ENCODE measurements at places on chromosomes 7 and 10. TPM values are rescaled to one million over a fixed set of nuclear protein-coding genes. Genes with fewer than 3 reads are reported as not detected.

Gene HGF
- total RNA-seq = 50.9 TPM

Gene TMEM60
- 19.2 TPM for total RNA-seq

Gene SKAP2
- 11.1 TPM for total RNA-seq

Gene CDNF
- total RNA-seq = 0.83 TPM

Gene PON3
- not detected for total RNA-seq

Gene CUZD1
- 0.56 TPM for total RNA-seq

DNA sequence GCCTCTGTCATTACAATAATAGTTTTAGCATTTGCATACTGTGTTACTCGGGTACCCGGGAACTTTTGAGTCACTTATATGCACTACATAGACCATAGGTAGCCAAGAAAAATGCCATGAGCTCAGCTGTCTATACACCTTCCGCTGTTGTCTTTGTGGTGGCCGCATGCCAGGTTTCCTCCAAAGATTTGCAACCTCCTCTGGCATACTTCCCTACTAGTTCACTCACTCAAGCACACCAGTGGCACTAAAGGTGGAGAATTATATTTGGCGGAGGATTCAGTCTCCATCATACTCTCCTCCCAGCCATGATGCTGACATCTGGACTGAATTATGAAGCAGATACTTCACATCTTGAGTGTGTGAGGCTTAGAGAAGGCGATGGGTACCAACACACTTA, 35.6 kb upstream of the GRB10 start:
- DNase-seq = no peak

DNA sequence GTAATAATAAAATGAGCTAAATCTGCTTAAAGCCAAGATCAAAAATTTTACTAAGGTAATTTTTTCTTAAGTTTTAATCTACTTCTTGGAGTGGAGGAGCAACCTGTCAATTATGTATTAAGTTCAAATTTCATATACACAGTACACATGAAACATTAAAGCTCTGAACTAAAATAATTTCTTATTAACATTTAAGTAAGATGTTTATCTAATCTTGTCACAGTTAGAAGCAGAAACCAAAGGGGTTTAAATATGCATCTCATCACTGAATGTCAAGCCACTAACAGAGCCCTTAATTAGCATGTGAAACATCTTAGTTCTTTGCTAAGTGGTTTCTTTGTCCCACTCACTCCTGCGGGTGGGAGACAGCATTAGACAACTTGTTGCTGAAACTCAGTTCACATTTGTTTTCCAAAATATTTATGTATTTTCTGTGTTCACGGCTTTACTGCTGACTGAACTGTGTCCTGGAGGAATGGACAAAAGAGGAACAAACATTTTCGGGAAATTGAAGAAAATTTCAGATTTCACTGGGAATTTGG, 130.9 kb upstream of the MBL2 start:
- no peak for DNase-seq

- no peak for DNase-seq
Observed at GRCh38 chr7:18081617-18082016, 54.0 kb upstream of the PRPS1L1 start.

DNA sequence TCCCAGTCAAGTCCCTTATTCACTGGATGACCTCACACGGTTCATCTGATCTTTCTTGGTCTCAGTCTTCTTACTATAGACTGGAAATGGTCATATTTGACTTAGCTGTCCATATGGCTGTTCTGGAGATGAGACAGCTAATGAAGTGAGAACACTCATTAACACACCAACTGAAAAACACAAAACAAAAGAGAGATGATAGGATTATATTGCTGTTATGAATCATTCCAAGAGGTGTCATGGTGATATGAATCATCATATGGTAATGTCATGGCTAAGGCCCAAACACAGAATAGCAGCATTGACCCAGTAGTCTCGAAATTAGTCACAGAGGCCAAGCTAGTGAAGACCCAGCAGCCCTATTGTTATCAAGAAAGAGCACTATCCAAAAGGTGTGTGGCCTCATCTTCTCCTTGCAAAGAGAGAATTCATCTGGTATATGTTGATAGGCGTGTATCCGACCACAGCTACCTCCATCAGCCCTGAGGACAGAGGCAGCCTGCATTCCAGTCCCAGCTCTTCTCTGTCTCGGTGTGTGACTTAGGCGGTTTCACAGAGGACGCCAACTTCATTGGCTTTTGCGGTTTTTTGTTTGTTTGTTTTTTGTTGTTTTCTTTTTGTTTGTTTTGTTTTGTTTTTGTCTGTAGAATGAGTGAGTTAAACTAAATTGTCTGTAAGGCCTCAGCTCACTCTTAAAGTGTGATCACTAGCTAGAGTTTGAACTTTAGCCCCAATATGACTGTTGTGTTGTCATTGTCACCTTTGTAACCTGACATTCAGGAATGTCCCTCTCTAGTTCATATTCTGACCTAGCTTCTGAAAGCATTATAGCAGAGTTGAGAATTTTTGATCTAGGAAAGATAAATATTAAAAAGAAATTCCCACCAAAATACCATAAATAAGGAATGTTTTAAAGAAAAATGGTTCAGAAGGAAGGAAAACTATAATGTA, 97.4 kb upstream of the PDCD4 start:
- peak; percentile 70 for DNase-seq

- no peak for DNase-seq
Observed at GRCh38 chr10:84230359-84230758, 5.0 kb upstream of the LRIT2 start.

GRCh38 chr7:55005241-55005851, 13.5 kb upstream of the EGFR start:
- no peak for DNase-seq

DNA sequence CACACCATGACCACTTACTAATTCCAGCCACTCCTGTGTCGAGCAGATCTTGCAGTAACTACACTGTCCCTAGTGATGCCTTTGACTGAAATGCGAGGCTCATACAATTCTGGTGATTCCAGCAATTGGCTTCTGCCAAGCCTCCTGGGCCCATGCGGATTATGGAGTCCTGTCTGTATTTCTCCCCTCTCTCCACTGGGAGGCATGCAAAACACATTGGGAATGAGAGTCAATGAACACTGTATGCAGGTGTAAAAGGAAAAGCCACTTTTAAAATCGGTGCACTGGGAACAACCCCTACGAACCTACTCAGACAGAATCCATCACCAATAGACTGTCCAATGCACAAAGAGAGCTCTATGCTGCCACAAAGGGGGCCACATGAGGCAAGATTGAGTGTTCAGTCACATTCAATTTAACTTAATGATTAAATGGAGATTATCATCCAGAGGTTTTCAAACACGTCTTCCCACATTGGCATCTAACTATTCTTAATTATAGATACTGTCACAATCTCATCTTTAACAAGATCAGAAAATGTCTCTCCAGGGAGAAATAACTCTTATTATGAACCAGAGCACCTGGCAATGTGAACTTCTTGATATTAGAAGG, 550.6 kb downstream of the GLRX3 start:
- no peak for DNase-seq

- DNase-seq = peak; percentile 60
Observed at GRCh38 chr10:11325817-11326216, 285.6 kb downstream of the USP6NL start.

DNA sequence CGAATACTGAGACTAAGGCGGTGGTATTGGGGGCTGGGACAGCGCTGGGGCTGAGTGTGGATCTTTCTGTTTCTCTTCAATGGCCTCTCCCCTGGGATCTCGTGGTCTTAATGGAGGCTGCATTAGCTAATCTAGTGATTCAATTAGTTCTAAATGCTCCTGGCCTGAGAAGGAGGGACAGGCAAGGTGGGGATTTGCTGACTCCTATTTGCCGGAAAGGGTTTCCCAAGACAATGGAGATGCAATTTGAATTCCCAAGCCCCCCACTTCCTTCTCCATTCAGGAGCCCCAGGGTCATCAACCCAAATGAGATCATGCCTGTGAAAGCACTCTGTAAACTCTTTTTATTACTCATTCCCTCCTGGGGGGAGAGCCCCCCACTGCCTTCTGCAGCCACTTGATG, 111.7 kb upstream of the PLXNA4 start:
- no peak for DNase-seq

DNA sequence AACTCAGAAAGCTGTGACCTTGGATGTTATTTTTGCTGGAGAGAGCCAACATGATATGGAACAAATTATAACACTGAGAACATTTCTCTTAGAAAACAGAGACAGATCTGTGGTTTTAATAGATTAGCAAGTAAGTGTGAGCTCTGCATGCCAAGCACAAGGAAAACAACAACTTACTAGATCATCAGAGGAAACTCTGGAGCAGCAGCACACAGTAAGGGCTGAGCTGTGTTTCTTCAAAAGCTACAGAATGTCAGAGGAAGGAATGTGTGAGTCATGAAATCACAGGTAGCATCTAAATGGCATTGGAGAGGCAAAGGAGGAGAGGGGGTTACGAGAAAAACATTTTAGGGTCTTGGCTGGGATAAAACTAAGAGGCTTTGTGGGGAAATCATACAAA, 283.4 kb upstream of the FZD8 start:
- DNase-seq = no peak

GRCh38 chr10:124262234-124262865, 156.4 kb downstream of the OAT start:
- no peak for DNase-seq

DNA sequence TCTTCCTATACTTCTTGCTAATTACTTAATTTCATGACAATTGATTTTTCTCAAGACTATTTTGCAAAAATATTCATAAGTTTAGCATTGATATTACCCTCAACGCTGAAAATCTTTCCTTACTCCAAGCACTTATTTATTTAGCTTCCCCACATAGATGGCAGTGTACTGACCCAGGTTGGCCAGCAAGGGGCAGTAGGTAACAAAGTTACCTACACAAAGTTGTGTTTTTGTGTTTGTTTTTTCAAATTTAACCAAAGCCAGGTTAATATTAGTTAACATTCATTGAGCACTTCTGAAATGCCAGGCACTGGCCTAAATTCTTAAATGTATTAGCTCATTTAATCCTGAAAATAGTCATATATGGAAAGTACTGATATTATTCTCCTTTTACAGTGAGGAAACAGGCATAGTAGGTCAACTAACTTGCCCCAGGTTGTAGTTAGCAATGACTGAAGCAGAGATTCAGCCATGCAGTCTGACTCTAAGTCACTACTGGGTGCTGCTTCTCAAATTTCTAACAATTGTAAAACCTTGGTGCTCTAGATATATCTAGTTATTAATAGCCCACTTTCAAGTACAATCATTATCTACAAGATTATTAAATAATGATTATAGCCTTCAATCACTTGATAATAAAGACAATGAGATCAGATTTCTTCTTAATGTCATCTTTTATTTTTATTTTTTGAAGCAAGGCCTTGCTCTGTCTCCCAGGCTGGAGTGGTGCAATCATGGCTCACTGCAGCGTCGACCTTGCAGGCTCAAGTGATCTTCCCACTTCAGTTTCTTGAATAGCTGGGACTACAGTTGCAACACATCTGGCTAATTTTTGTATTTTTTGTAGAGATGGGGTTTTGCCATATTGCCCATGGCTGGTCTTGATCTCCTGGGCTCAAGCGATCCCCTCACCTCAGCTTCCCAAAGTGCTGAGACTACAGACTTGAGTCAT, 5.8 kb upstream of the GGCT start:
- DNase-seq = peak; percentile 44

GRCh38 chr10:88913127-88913526, 33.1 kb downstream of the STAMBPL1 start:
- peak; percentile 37 for DNase-seq

- peak; percentile 43 for DNase-seq
Observed at GRCh38 chr7:106127984-106128780, 16.1 kb upstream of the SYPL1 start.

DNA sequence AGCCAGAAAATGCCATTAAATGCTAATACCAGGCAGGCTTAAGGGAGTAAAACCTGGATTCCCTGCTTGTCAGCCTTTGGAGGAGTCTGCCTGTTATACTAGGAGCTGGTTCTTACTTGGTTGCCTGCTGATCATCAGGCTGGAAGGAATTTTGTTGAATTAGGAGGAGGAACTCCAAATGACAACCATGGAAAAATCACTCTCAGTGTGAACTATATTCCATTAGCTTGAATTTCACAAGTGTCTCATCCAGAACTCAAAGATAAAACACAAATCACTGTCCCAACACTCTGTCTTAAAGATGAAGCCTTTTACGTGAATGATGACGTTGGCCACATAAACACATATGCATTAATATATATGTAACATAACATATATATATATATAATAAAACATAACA, 238.9 kb upstream of the PLXDC2 start:
- DNase-seq = no peak

DNA sequence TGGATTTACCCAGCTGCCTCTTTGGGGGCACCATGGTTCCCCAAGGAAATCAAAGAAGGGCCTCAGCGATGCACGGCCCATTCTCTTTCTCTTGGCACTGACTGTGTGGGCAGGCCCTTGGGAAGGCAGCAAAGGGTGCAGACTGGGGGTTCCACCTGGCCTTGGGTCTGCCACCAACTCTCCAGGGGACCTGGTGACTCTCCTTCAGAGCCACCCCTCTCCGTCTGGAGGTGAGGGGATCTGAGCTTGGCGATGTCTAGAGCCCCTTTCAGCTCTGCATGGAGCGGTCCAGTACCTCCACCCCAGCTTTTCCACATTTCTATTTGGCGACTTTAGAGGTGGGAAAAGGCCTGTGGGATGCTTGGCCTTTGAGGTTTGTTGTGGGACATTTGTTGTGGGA, 69.1 kb downstream of the C10orf120 start:
- no peak for DNase-seq

- DNase-seq = peak; percentile 95
Observed at GRCh38 chr10:14820010-14820774, 17.6 kb downstream of the CDNF start.

DNA sequence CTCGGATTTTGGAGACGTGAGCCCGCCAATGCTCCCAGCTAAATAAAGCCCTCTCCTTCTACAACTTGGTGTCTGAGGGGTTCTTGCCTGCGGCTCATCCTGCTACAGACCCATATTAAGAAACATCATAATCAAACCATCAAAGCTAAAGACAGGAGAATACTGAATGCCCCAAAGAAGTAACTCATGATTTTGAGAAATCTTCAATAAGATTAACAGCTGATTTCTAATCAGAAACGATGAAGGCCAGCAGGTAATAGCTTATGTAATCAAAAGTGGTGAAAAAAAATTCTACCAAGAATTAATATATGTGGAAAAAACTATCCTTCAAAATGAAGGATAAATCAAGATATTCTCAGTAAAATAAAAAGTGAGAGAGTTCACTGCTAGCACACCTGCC, 130.3 kb downstream of the DNAJC1 start:
- no peak for DNase-seq

- DNase-seq = no peak
Observed at GRCh38 chr7:20482071-20482470, 133.4 kb upstream of the ABCB5 start.

GRCh38 chr7:16695621-16696237, 49.7 kb downstream of the BZW2 start:
- DNase-seq = peak; percentile 73

Measured in IMR-90 (cell line).